Activated CD4-positive, alpha-beta T cell treated with anti-CD3 and anti-CD28 coated beads for 24 hours (primary cell): ENCODE measurements at places on chromosomes 6 and 20.

GRCh38 chr20:61297986-61298385 lies 45.9 kb downstream of the CDH4 start:
- no peak for DNase-seq

- DNase-seq: no peak
Measured at GRCh38 chr6:70995411-70995810, 38.6 kb upstream of the B3GAT2 start.

DNA sequence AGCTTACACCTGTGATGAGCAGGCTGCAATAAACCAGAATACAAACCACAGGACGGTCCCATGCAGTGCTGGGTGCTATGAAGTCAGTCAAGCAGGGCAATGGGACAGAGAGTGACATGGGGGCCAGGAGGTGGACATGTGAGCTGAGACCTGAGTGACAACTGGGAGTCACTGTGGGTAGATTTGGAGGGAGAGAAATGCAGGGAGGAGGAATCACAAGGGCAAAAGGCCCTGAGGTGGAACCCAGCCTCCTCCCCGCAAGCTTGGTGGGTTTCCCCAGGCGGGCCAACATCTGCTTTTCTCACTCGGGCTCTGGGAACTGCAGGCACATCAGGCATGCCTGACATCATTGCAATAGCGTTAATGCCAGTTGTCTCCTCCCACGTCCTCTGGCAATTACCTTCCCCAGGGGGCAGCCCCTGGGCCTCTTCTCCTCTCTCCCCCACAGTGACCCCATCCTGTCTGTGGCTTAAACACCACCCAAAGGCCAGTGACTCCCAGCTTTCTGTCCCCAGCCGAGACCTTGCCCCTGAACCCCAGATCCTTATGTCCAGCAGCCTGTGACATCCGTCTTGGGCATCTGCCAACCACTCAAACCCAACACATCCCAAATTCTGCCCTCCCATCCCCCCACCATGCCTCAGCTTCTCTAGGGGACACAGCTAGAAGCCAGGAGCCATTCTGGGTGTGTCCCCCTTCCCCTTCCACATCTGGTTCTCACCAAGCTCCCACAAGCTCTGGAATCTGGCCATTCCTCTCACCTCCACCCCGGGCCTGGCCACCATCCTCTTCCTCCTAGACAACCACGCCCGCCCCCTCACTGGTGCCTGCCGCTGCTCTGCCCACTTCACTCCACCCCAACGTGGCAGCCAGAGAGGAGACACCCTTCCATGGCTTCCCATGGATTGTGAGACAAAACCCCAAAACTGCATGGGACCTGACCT lies 28.2 kb downstream of the PDRG1 start:
- no peak for DNase-seq

- DNase-seq: no peak
Measured at GRCh38 chr6:162450358-162450757, 277.2 kb downstream of the PRKN start.

DNA sequence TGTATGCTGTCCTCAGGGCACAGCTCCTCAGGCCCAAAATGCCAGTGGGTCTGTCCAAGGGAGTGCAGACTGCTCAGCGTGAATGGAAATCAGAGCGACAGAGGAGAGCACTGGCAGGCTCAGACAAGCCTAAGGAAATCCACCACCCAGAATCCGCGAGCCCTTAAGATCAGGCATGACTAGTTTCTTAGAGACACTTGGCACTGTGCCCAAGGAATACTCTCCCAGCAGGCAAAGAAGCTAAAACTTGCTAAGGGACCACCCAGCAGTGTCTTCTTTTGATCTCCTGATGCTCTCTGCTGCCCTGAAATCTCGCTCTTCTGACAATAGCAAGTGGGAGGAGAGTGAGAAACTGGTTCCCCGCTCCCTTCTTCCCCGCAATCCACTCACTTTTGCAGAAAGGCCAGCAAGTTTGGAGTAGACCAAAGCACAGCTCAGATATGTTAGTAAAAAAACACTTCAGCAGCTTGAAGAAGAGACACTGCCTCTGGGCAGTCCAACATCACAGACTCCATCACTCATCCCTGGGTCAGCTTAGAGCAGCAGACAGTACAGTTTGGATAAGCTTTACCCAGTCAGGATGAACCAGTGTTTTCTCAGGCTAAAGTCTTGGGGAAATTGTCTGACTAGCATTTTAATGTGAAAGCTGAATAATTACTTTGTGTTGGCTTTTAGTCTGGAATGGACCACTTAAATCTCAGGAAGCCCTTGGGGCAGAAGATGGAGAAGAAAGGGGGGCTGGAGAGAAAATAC lies 32.4 kb downstream of the TRAF3IP2 start:
- DNase-seq: no peak

DNA sequence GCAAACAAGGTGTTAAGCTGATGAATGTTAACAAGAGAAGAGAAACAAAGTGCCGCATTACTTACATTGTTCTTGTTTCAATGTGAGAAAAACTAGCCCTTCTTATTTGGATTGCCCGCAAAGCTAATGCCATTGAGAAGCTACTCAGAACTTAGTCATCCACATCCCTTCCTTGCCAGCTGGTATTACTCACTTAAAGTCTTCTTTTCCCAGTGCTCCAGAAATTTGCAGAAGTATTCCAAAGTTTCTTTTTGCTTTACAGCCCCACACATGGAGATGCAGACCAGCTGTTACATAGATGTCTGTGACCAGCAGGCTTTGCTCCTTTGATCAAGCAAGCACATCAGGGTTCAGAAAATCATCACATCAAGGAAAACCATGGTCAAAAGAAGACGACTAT lies 529.0 kb downstream of the TBC1D32 start:
- no peak for DNase-seq

DNA sequence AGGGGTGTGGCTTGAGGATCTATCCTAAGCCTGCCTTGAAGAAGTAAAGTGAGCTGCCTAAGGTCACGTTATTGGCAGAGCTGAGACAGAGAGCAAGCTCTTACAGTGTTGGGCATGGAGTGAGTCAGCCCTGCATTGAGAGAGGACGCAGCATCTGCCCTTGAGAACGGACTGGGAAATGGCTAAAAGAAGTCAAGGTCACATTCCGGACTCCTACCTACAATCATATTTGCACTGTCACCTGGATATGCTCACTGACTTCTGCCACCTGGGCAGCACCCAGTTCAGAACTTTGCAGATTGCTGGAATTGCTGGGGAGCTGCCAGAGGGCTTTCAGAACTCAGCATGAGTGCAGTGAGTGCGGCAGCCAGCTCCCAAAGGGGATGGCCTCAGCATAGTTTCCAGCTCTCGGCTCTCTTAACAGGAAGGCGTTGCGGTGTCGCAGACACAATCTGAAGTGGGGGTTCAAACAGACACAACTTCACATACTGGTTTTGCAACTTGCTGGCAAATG lies 199.3 kb upstream of the SGK1 start:
- DNase-seq: no peak

GRCh38 chr6:6599468-6599873 lies 11.0 kb downstream of the LY86 start:
- no peak for DNase-seq

GRCh38 chr20:39164642-39165041 lies 202.5 kb downstream of the DHX35 start:
- no peak for DNase-seq

DNA sequence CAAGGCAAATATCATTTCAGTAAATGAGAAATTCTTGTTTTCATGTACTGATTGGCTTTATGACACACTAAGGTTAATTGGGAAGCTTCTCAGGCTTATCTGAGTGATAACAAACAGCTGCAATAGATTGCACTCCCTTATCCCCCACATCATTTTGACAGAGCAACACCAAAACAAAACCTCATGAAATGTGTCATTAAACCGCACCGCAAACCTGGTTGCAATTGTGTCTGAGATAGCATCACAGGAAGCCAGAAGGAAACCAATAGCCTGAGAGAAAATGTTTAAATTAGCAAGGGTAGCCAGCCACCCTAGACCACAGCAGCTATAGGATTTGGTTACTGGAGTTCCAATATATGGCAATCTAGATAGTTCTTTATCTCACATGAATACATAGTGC lies 31.6 kb upstream of the LAMA4 start:
- peak; percentile 3 for DNase-seq

DNA sequence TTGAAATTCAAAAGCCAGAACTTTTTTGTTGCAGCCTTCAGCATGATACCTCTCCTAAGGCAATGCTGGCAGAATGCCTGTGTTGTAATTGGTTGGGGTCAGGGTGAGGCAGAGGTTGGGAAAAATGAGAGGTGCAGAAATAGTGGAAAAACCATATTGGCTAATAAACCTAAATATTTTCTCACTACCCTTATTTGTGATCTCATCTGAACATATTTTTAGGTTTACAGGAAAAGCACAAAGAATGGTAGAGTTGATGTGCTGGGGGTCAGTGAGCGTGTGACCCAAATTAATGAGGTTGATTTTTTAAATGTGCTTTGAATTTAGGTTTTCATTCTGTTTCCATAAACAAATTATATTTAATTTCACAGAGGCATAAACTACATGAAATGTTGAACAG lies 437.3 kb downstream of the HDGFL1 start:
- no peak for DNase-seq

GRCh38 chr6:136411025-136411325 lies 121.3 kb upstream of the BCLAF1 start:
- DNase-seq: no peak

GRCh38 chr20:37333848-37334318 lies 12.1 kb upstream of the SRC start:
- DNase-seq: no peak

DNA sequence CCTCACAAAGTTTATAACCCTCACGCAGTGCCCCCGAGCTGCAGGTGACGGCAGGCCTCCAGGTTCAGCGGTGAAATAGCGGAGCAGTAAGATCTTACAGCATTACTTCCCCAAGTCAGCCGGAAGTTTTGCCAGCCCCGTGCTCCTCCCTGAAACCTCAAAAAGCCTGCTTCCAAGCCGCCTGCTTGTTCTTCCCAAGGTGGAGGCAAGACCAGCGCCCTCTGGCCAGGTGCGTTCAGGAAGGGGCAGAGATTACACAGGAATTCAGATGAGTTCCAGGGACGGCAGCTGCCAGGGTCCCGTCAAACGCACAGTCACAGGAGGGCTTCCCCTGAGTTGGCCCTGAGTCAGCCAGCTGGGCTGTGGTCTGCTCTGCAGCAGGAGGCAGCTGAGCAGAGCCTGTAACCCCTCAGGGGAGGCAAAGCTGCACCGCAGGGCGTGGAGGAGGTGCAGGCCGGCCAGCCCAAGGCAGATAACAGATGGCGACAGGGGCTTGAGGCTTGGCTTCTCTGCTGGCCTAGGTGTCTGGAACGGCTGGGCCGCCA lies 124.1 kb upstream of the RPS6KA2 start:
- no peak for DNase-seq

- no peak for DNase-seq
Measured at GRCh38 chr6:11380549-11380948, 148.1 kb upstream of the NEDD9 start.

- no peak for DNase-seq
Measured at GRCh38 chr6:52640170-52640569, 30.7 kb upstream of the TMEM14A start.

DNA sequence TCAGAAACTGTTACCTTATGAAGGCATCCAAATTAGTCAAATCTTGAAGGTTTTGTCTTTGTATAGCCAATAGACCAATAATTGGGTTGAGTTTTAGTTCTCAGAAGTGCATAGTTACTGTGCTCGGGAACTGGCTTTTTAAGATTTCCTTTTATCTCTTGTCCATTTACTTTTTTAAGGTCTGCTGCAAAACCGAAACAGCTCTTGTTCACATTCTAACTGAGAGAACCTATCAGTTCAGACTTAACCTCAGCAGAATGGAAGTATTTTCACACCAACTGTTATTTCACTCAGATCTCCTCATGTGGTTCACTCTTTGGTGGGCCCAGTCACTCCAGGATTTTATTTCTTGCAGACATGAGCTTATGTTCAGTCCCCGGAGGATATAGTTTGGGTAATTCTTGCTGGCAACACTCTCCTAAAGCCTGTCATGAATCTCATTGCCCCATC lies 55.5 kb downstream of the TPBG start:
- no peak for DNase-seq

DNA sequence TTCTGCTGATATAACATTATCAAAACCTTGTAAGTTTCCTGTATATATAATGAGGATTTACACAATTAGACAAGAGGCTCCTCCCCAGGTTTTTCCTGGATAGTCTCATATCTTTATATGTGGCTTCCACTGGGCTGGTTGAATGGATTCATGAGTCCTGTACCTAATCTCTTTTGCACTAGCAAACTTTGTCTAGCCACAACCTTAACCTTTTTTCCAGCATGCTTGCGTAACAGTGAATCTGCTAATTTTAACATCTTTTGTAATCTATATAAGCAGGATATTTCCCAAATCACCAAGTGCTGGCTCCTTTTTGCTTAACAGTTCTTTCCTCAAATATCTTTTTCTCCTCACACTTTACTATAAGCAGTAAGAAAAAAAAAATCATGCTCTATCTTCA lies 153.6 kb downstream of the COL21A1 start:
- DNase-seq: no peak

- DNase-seq: no peak
Measured at GRCh38 chr20:50272724-50273446, 82.3 kb downstream of the CEBPB start.

GRCh38 chr6:34463849-34464248 lies 2.0 kb upstream of the PACSIN1 start:
- DNase-seq: no peak

DNA sequence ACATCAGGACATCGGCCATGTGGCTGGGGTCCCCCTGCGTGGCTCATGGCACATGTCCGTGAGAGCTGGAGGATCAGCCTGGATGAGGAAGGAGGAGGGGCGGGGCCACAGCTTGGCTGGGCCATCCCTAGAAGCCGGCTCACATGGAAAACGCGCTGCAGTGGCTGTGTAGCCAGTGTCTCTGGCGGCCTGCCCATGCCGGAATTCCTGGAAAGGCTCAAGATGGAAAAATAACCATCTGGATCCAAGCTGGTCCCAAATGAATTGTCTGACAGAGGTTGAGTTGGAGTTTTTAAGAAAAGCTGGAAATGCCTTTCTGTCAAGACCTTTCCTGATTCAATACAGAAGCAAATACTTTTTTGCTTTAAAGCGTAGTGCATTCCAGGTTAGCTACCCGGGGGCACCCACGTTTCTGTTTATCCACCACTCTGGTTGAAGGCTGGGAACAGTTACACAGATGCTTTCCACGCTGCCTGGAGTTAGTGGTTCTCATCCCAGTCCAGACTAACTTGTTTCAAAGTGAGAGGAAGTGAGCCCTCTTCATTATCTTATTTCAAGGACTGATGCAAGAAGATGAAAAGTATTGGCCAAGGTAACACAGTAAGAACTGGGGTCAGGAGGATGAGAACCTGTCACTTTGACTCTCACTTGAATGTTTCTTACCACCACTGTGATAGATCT lies 99.0 kb downstream of the GMPR start:
- no peak for DNase-seq

DNA sequence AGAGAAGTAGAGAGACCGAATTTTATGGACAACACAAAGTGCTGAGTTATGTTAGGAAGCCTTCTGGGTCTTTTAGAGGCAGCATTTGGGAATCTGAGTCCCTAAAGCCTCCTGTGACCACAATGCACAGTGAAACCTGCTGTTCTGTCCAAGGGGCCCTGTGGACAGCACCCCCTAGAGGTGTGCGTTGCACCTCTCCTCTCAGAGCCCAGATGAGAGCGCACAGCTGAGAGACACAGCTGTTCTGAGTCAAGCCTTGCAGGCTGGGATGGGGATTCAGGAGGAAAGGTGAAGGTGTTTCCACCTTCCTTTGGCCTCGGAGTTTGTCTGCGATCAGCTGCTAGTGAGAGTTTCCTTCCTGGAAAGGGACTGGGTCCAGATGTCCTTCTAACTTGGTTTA lies 13.0 kb downstream of the PCK1 start:
- DNase-seq: no peak
